Immature natural killer cell (primary cell): ENCODE measurements at places on chromosomes 16 and 17. TPM values are rescaled to one million over a fixed set of nuclear protein-coding genes. Genes with fewer than 3 reads are reported as not detected.

Gene CCL14
- polyA plus RNA-seq = not detected

Gene CES5A
- not detected for polyA plus RNA-seq

Gene HOXB5
- polyA plus RNA-seq = not detected

GRCh38 chr17:15319452-15320010 is 21.9 kb downstream of the TEKT3 start:
- no peak overlapping the region for H3K27ac ChIP-seq
- peaks cover 1% of the 10 kb centered on the region for H3K27me3 ChIP-seq
- DNase-seq = no peak
- H3K4me3 ChIP-seq = no peak overlapping the region
- no peaks in the 10 kb centered on the region for H3K4me1 ChIP-seq

GRCh38 chr16:81817789-81818567 is 38.9 kb downstream of the PLCG2 start:
- H3K4me3 ChIP-seq = peak overlapping the region; percentile 82
- H3K4me1 ChIP-seq = peaks cover 94% of the 10 kb centered on the region
- DNase-seq = peak; percentile 82
- peaks cover 10% of the 10 kb centered on the region for H3K27me3 ChIP-seq
- no peaks in the 10 kb centered on the region for H3K36me3 ChIP-seq
- peak overlapping the region; percentile 99 for H3K27ac ChIP-seq

- H3K4me3 ChIP-seq = peak overlapping the region; percentile 91
- H3K27ac ChIP-seq = peak overlapping the region; percentile 93
- H3K4me1 ChIP-seq = peaks cover 100% of the 10 kb centered on the region
- H3K36me3 ChIP-seq = peaks cover 57% of the 10 kb centered on the region
- peak; percentile 61 for DNase-seq
These were observed 32.3 kb downstream of the GRB7 start for GRCh38 chr17:39769974-39770587.

DNA sequence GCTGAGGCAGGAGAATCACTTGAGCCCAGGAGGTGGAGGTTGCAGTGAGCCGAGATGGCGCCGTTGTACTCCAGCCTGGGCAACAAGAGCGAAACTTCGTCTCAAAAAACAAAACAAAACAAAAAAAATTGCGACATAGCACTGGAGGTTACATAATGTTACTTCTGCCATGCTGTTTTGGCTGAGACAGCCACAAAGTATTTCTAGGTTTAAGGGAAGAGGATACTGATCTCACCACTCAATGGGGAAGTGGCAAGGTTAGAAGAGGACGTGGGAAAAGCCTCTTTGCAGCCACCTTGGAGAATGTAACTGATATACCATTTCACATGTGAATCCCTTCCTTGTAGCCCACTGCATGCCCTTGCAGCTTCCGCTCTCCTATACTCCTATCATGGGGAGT is 131.2 kb upstream of the NLRP1 start:
- no peak overlapping the region for H3K27ac ChIP-seq
- no peaks in the 10 kb centered on the region for H3K4me1 ChIP-seq
- DNase-seq = no peak

GRCh38 chr17:55660178-55660886 is 62.3 kb downstream of the TMEM100 start:
- no peak overlapping the region for H3K4me3 ChIP-seq
- no peaks in the 10 kb centered on the region for H3K4me1 ChIP-seq
- no peak for DNase-seq
- no peak overlapping the region for H3K27ac ChIP-seq
- H3K36me3 ChIP-seq = no peaks in the 10 kb centered on the region
- no peaks in the 10 kb centered on the region for H3K27me3 ChIP-seq

GRCh38 chr16:86949116-86949515 is 368.1 kb downstream of the C16orf95 start:
- no peak overlapping the region for H3K4me3 ChIP-seq
- DNase-seq = no peak
- H3K27ac ChIP-seq = no peak overlapping the region
- no peaks in the 10 kb centered on the region for H3K36me3 ChIP-seq

- H3K27ac ChIP-seq = no peak overlapping the region
- no peak overlapping the region for H3K4me3 ChIP-seq
- peaks cover 2% of the 10 kb centered on the region for H3K4me1 ChIP-seq
- peaks cover 8% of the 10 kb centered on the region for H3K27me3 ChIP-seq
- no peaks in the 10 kb centered on the region for H3K36me3 ChIP-seq
- DNase-seq = no peak
These were observed 4.5 kb upstream of the ACSF3 start for GRCh38 chr16:89089120-89089519.

DNA sequence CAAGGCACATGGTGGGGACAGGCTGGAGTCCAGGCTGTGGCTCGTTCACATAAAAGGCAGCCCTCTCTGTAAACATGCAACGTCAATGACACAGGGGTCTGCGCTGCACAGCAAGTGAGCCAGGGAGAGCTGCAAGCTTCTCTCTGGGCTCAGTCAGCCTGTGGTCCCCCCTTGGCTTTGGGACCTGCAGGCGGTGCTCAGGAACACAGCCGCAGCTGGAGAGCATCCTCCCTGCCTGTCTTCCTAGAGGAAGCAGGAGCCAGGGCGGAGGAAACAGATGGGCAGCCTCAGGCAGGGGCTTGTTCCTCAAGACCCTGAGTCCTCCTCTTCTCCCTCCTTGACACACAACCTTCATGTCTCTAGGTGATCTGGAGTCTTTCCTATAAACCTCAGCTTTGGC is 228.0 kb downstream of the C16orf78 start:
- no peak overlapping the region for H3K4me3 ChIP-seq
- DNase-seq = no peak
- H3K36me3 ChIP-seq = no peaks in the 10 kb centered on the region

- no peak for DNase-seq
- H3K4me3 ChIP-seq = peak overlapping the region; percentile 74
- no peaks in the 10 kb centered on the region for H3K36me3 ChIP-seq
- peaks cover 3% of the 10 kb centered on the region for H3K27me3 ChIP-seq
- peaks cover 13% of the 10 kb centered on the region for H3K4me1 ChIP-seq
- peak overlapping the region; percentile 27 for H3K27ac ChIP-seq
These were observed 218.5 kb upstream of the RPL38 start for GRCh38 chr17:73984941-73985340.
